Fibroblast of pulmonary artery (primary cell): ENCODE measurements at places on chromosomes 6 and 20.

- DNase-seq, result no peak
Measured at GRCh38 chr6:14092316-14092715, 25.3 kb upstream of the CD83 start.

DNA sequence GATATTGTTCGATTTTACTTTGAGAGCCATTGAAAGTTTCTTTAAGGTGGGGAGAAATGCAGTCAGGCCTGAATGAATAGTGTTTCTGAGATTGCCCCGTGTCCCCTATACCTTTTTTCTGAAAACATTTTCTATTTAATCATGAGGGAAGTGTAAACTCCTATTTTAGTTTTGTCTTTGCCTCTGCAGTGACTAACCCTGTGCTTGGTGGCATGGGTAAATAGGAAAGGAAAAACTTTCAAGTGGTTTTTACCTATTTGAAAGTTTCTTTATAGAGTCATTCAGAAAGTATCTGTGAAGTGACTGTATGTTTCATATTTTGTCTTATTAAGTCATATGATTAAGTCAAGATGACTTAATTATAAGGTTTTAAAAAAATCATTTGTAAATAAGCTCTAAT lies 14.5 kb downstream of the SNRNP48 start:
- no peak for DNase-seq

DNA sequence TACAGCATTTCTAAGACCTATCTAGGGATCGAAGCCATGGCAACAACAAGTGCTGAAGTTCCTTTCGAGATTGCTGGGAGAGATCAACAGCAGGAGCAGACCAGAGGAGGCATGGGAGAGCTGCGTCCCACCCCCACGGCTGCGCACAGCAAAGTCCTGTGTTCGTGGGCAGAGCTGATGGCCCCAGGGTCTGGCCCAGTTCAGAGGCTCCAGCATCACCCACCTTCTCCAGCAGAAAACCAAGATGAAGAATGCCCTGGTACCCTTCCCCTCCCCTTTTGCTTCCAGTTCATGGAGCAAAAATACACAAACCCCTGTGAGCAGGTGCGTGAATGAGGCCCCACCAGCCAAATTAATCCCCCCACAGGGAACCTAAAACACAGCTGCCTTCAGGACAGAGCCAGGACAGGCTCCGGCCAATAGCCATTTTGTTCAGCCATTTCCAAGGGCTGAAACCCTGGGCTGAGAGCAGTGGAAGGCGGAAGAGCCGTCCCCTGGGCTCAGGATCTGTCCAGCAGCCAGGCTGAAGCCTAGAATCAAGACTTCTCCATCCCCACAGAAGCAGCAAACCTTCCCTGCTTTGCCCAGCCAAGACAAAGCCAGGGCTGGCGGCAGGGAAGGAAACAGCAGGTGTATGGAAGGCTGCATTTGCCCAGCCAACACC lies 102.8 kb downstream of the PREX1 start:
- DNase-seq, result no peak

GRCh38 chr6:21115111-21115510 lies 478.4 kb upstream of the SOX4 start:
- peak; percentile 65 for DNase-seq

DNA sequence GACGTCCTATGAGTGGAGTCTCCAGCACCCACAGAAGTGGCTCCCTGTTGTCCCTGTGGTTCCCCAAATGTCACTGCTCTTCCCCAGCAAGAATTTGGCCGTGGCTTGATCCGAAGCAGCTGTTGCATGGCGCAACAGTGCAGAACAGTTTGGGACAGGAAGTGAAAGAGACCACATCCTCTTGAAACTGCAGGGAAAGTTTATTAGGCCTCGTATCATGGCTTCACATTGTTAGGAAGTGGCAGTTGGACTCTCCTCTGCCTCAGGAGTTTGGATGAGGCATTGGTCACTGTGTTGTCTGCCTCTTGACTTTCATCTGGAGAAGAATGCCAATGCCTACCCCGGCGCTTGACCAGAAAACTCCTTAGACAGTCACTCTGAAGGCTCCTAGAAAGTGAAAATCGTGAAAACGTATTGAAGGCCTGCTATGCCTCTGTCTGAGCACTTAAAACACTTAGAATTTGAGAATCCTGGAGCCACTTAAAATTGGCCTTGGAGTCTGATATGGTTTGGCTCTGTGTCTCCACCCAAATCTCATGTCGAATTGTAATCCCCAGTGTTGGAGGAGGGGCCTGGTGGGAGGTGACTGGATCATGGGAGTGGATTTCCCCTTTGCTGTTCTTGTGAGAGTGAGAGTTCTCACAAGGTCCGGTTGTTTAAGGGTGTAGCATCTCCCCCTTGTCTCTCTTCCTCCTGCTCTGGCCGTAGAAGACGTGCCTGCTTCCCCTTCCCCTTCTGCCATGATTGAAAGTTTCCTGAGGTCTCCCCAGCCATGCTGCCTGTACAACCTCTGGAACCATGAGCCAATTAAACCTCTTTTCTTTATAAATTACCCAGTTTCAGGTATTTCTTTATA lies 334.9 kb upstream of the JARID2 start:
- DNase-seq, result peak; percentile 39

DNA sequence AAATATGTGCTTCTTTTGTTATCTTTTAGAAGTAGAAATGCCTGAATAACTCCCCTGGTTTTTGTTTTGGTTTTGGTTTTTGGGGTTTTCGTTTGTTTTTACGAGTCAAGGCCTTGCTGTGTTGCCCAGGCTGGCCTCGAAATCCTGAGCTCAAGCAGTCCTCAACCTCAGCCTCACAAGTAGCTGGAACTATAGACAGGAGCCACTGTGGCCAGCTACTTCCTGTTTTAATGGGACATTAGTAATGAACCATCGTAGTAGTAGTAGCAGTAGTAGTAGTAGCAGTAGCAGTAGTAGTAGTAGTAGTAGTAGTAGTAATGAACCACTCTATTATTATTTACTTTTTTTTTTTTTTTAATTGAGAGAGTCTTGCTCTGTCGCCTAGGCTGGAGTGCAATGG lies 66.0 kb downstream of the UBR2 start:
- DNase-seq, result no peak

DNA sequence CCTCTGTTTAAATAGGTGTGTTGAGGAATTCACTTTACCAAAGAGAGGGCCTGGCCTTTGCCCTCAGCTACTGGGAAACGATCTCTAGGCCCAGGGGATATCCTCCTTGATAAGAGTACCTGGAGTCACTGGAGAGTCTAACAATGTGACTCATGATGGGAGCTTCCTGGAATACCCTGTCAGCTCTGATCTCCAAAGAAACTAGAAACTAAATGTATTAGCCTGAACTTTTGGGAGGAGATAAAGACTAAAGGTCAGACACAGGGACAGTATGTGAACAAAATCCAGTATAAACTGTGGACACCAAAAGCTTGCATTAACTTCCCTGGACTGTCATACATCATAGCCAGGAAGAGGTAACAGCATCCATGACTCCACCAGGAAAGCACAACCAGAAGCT lies 148.5 kb downstream of the RNGTT start:
- DNase-seq, result no peak

DNA sequence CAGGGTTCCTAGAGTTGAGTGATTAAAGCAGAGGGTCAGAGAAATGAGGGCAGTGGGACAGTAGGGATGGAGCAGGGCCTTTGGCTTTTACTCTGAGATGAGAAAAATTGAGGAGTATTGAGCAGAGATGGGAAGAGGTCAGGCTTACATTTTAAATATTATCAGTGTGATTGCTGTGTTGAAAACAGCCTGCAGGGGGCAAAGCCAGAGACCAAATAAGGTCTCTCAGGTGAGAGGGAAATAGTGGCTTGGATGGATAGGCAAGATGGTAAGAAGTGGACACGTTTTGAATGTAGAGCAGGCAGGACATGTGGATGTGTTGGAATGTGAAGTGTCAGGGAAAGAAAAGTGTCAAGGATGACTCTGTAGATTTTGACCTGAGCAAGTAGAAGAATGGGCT lies 105.0 kb upstream of the MAP3K7 start:
- no peak for DNase-seq

GRCh38 chr6:123529058-123529457 lies 107.7 kb downstream of the TRDN start:
- DNase-seq, result no peak

DNA sequence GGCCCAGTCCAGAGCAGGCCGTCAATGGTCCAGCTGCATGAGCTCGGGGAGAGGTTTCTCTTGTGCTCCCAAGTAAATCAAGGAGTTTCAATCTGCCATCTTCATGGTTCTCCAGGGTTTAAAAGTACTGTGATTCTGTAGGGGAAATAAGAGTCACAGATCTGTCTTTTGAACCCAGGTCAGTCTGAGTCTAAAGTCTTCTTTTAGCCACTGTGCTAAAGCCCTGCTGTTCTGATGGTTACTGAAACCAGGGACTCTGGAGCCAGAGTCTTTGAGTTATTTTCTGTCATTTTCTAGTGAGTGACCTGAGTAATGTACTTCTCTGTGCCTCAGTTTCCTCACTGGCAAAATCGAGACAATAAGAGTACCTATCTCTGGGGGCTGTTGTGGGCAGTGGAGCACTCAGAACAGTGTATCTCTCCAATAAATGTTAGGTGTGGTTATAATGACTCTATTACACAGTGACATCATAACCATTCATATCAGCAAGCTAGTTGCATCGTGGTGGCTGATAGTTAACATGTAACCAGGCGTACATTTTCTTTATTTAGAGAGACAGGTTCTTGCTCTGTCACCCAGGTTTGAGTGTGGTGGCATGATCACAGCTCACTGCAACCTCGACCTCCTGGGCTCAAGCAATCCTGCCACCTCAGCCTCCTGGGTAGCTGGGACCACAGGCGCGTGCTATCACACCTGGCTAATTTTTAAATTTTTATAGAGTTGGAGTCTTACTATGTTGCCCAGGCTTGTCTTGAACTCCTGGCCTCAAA lies 74.6 kb upstream of the KCNG1 start:
- no peak for DNase-seq

DNA sequence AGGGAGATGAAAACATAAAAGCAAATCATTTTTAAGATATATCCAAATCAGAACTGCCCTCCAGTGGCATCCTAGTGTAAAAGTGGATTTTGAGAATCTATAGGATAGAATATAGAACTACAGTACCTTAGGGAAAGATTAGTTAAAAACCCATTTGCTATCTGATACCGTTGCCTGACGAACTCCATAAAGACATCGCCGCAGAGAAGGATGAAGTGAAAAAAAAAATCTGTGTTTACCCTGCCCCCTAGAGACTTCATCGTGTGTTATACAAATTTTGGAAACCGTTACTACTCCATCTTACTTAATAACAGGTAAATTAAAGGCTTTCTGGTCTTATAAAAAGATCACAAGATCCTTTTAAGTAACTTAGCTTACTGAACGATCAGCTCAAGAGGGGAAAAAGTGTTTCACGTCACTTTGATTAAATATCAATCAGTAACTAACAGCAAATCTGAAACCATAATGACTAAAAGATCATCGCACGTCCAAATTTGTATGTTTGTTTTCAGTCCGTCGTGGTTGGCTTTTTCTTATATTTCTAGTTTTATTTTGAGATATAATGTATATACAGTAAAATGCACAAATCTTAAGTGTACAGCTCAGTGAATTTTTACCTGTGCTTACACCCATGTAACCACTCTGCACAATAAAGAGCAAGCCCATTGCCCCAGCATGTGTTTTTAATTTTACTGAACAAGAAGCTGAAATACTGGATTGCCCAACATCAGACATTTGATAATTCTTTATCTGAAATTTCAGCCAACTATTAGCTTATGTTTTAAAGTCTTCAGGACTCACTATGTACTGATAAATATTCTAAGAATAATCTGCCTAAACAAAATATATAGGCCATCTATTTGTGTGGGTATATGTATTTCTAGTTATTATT lies 881 bp upstream of the MCM3 start:
- peak; percentile 17 for DNase-seq

GRCh38 chr6:54188846-54189245 lies 77.6 kb downstream of the MLIP start:
- peak; percentile 3 for DNase-seq

DNA sequence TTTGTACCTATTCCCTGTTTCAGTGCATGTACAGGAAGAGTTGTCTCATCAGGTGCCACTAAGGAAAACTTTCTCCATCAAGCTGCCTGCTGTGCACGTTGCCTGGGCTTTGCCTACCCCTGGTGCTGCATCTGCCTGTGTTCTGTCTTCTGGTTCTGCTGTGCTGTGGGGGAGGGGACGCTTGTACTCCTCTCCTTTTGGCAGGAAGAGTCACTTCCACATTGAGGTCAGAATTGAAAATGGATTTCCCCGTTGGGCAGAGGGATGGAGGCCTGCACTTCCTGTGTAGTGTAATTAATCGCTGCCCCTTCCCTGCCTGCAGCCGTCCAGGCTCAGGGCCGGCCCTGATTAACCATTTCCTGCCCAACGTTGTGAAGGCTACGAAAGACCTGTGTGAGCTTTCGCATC lies 153.3 kb downstream of the SCML4 start:
- peak; percentile 75 for DNase-seq

DNA sequence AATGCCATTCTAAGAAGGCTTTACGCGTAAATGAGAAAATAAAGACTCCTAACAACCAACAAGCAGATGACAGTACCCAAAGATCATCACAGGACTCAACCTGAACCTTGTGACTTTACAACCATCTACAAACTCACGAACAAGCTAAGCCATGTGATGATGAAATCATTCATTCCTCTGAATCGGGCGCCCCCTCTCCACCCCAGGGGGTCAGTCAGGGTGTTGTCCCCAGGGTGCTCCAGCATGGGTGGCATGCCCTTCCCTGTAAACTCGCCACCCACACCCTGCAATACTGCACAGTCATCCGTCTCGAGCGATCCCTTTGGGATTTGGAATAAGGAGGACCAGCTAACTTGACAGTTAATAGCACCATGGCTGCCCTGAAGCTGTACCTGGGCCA lies 12.6 kb downstream of the SERPINB6 start:
- DNase-seq, result no peak

- DNase-seq, result peak; percentile 92
Measured at GRCh38 chr20:51750037-51750769, 18.0 kb downstream of the ATP9A start.
